ENCODE measurements at places on chromosomes 2 and 18.

- no peak for DNase-seq
Measured at GRCh38 chr2:128727914-128728313, 409.2 kb upstream of the HS6ST1 start.

GRCh38 chr18:10726198-10727068 is 200.6 kb downstream of the NAPG start:
- DNase-seq: no peak

DNA sequence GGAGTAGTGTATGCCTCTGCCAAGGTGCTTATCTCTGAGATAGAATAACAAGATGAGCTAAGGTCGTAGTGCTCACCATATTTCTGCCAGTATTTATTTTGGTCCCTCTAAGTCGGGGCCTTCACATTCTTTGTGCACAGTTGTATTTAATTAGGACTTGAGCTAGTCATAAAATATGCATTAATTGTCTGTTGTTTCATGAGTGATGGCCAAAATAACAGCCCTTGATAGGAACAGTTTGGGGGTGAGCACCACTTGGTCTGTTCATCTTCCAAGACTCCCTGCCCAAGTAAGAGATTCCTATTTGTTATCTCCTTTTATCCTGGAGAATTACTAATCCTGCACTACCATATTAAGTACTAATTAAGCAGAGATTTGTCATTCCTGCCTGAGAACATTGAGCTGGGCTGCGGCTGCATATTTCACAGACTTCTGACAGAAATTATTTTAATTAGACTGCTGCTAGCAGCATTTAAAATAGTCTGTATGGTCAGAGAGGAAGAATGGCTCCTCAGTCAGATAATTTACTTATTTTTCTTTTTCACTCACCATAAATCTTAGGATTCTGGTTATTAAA is 435.1 kb downstream of the MTX2 start:
- no peak for DNase-seq

- DNase-seq: no peak
Measured at GRCh38 chr2:40367652-40368051, 84.2 kb downstream of the SLC8A1 start.

DNA sequence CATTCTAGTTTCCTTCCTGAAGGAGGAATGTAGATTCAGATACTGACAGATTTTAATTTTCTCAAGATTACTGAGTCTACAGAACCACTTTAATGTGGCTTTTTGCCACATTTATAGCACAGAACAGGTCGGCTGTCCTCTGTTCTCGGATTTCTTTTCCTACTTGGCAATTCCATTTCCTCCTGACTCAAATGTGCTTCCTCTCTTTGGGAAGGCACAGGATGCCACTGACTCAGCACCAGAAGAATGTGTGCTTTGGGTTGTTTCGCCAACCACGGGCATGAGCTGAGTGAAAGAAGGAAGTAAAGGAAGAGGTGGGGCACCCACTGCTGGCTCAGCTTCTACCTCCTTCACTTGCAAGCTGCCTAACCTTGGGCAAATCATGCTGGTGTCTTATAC is 970.6 kb upstream of the ACVR2A start:
- no peak for DNase-seq

- no peak for DNase-seq
Measured at GRCh38 chr2:233469261-233470010, 97.1 kb downstream of the USP40 start.

- DNase-seq: no peak
Measured at GRCh38 chr2:131092458-131093005, 728 bp downstream of the FAM168B start.

DNA sequence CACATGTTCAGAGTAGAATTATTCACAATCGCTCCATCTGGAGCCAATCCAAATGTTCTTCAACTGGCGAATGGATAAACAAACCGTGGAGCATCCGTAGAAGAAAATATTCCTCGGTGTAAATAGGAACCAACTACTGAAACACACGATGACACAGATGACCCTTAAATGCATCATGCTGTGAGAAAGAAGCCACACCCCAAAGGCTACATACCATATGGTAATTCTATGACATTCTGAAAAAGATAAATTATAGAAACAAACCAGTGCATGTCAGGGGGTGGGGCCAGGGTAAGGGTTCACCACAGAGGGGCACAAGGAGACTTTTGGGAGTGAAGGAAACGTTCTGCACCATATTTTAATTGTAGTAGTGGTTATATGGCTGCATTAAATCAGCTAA is 312.2 kb upstream of the SMIM21 start:
- no peak for DNase-seq
